ENCODE measurements at places on chromosomes 4 and X. TPM values are rescaled to one million over a fixed set of nuclear protein-coding genes. Genes with fewer than 3 reads are reported as not detected.

DNA sequence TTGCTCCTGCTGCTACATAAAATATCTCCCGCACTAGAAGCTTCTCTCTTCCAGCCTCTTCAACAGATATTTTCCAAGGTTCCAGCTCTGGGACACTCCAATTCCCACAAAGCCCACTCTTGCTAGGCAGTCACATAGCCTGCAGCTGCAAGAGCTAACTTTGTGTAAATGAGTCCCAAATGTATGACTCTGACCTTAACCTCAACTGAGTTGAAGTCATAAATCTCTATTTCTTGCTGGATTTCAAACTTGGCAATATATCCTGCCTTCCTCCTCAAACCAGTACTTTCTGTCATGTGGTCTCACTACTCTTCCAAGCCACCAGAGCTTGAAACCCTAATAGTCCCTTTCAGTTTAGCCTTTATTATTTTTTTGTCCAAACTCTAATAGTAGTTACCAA is 315.4 kb upstream of the GRIA3 start:
- DNase-seq = peak; percentile 66

DNA sequence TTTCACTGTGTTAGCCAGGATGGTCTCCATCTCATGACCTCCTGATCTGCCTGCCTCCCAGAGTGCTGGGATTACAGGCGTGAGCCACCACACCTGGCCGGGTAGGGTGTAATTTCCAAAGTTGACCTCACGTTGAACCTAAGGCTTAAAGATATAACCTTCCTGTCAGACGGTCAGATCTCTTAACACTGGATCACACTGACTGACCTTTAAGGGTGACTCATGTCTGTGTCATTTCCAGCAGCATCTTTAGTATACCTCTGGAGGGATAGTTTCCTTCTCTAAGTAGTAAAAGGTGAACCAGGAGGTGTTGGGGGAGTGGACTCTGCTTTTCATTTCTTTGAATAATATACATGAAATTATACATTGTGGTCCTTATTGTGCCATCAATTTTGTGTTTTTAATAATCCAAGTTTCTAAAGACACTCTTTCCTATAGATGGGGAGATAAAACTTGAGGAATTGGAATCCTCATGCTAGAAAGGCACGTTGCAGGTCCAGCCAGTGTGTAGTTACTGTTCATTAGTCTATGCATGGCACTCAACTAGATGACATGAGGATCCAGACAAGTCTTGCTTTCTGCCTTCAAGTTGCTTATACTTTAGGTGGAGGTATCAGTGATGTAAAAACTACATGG is 45.7 kb downstream of the ARHGAP10 start:
- no peak for DNase-seq

Gene GPR82
- polyA plus RNA-seq = 0.06 TPM

Gene SPON2
- polyA plus RNA-seq = 55.6 TPM

DNA sequence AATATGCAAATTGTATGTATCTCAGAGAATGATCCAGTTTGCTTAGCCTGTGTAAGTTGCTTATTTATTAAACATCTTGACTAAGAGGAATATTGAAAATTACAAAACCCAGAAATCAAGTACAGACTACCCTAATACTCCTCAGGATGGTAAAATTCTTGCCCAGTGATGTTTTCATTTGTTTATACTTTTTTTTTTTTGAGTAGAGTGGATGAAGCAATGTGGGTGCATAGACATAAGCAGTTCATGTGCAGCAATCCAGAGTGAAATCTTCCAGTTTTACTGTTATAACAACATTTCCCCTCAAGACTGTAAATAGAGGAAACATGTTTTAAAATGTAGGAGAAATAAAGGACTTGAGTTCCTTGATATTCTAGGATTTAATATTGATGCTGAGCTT is 4.7 kb downstream of the GLRB start:
- DNase-seq = no peak

- DNase-seq = no peak
Observed at GRCh38 chr4:6731318-6731675, 15.3 kb downstream of the BLOC1S4 start.

DNA sequence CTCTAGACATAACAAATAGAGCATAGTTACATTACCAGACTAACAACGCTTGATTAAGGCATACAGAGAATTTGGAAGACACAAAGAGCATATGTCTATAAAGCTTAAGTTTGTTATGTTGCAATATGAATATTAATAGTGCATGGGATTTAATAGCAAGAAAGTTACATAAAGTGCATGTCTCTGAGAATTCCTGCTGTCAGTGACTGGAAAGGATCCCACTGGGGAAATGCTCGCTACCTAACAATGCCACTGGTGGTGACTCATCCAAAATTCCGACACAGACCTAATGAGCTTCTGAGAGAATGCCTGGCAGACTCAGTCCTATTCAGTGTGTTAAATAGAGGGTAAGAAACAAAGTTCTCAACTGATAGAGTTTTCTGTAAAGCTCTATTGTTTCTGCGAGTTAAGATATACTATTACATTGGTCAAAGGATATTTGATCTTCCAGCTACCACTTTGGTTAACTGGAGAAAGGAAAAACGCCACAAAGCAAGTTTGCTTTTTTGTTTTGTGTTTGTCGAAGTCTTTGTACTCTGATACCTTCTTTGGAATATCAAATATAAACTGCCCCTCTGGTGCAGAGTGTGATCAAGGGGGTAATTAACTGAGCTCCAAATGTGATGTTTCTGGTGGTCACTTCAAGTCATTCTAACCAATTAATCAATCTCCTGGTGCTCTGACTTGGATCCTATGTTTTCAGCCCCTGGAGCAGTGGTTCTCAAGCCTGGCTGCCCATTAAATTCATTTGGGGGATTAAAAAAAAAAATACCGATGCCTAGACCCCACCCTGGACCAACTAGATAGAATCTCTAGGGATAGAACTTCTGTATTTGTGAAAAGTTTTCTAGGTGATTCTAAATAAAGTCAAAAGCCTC is 107.9 kb downstream of the PALLD start:
- no peak for DNase-seq

GRCh38 chr4:184857441-184858121 is 31.8 kb upstream of the ACSL1 start:
- DNase-seq = no peak

DNA sequence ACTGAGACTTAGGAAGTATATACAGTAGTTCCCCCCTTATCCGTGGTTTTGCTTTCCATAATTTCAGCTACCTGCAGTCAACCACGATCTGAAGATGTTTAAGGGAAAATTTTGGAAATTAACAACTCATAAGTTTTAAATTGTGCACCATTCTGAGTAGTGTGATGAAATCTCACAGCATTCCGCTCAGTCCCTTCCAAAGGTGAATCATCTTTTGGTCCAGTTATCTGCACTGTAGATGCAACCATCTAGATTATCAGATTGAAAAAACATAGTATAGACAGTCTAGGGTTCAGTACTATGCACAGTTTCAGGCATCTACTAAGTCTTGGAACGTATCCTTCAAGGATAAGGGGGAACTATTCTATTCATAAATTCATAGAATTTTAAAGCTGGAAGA is 109.0 kb downstream of the ANXA3 start:
- no peak for DNase-seq

- no peak for DNase-seq
Observed at GRCh38 chr4:127534041-127534825, 98.5 kb upstream of the INTU start.

- DNase-seq = peak; percentile 41
Observed at GRCh38 chr4:48963042-48963679, 22.9 kb upstream of the CWH43 start.

- no peak for DNase-seq
Observed at GRCh38 chr4:111800551-111800950, 344.7 kb upstream of the FAM241A start.

Gene TRIM75
- polyA plus RNA-seq = 0.10 TPM

DNA sequence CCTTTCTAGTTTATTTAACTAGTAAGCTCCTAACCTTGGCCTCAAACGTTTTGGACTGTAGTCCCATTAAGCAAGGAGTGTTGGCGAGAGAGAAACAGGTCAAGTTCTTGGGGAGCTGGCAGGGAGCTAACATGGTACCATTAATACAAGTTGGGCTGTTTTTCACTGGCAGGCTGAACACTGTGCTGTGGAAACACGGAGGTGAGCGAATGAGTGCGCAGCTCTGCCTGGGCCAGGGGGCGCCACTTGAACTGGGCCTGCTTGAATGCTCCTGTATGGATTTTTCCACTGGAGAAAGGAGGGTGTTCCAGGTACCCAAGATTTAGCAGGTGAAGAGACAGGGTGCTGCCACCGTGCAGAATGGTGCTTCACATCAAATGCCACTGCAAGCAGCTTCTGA is 7.4 kb upstream of the SMS start:
- no peak for DNase-seq

Gene ANKRD50
- 61.7 TPM for polyA plus RNA-seq

GRCh38 chr4:7427831-7428260 is 6.9 kb downstream of the PSAPL1 start:
- no peak for DNase-seq

- DNase-seq = no peak
Observed at GRCh38 chrX:134622813-134623185, 35.5 kb downstream of the PLAC1 start.

Gene SLIT2
- 8.6 TPM for polyA plus RNA-seq

- no peak for DNase-seq
Observed at GRCh38 chr4:94372991-94373390, 30.4 kb upstream of the HPGDS start.

Gene USP51
- polyA plus RNA-seq = 3.5 TPM

Gene FREM3
- 0.15 TPM for polyA plus RNA-seq

DNA sequence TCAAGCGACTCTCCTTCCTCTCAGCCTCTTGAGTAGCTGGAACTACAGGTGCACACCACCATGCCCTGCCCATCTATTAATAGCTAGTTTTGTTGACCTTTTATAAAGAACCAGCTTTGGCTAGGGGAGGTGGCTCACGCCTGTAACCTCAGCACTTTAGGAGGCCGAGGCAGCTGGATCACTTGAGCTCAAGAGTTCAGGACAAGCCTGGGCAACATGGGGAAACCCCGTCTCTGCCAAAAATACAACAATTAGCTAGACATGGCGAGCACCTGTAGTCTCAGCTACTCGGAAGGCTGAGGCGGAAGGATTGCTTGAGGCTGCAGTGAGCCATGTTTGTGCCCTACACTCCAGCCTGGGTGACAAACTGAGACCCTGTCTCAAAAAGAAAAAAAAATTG is 2.7 kb downstream of the TKTL1 start:
- no peak for DNase-seq

Gene DCLK2
- polyA plus RNA-seq = 6.9 TPM

GRCh38 chr4:11773798-11774197 is 345.1 kb upstream of the HS3ST1 start:
- DNase-seq = no peak

DNA sequence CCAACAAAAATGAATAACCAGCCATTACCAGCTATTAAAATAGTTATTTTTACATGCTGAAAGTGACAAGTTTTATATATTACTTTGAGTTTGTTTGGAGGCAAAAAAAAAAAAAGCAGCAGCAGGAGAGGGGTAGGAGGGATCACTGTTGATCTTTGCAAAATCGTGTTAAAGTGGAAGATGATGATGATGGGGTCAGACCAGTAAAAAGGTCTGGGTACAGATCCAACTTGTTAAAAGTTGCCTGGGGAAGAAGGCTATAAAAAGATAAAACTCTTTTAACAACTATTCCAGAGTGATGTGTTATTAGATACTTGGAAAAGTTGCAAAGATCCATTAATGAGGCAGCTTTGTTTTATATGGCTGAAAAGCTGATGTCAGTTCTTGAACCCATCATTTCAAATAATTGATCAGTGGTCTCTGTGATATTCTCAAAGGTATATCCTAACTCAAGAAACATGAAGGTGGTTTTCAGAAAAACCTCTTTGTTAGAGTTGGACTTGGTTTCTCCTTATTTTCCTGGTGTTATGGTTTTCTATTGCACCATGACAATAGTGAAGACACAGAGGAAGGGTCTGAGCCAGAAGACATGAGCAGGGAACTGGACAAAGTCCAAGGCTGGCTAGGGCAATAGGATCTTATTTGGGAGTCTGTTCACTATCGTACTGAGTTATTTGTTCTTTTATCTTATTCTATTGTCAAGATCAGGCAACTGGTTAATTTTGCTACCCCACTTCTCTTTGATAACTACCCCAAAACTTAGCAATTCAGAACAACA is 44.8 kb downstream of the EDNRA start:
- no peak for DNase-seq

- no peak for DNase-seq
Observed at GRCh38 chr4:8656711-8657380, 64.3 kb downstream of the CPZ start.

Gene NDNF
- 6.7 TPM for polyA plus RNA-seq

DNA sequence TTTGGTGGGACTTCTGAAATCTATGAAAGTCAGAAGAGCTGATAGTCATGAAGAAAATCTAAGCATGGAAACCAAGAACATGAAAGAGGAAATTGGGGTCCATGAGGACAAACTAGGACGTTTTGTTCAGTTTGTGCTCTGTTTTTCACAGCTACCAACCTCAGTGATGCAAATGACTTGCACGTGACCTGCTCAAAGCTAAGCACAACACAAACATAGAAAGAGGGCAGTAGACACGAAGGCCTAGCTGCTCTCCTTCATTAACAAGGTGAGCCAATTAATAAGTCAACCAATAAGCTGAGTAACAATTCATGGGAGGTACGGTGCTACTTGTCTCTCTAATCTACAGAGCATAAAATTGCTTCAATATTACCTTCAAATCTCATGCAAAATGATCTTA is 684.1 kb downstream of the TRAM1L1 start:
- DNase-seq = no peak

Gene THAP9
- polyA plus RNA-seq = 8.2 TPM

Gene HPGDS
- 5.5 TPM for polyA plus RNA-seq

Gene CHRNA9
- polyA plus RNA-seq = 0.10 TPM

DNA sequence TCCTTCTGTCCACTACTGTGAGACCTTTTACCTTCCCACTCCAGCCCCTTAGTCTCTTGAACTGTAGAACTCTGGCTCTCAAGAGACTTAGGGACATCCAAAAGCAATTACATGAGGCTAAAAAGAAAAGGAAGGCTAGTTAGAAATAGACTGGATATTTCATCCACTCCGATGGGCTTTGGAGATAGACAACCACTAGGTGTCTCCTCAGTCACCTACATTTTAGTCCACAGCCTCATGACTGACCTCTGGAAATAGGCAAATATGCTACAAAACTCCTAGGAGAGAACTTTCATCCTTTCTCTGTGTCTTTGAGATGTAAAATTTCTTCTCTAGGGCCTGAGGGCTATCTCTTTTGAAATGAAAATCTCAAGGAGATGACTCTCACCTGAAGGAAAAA is 45.1 kb upstream of the LAMP2 start:
- DNase-seq = no peak

DNA sequence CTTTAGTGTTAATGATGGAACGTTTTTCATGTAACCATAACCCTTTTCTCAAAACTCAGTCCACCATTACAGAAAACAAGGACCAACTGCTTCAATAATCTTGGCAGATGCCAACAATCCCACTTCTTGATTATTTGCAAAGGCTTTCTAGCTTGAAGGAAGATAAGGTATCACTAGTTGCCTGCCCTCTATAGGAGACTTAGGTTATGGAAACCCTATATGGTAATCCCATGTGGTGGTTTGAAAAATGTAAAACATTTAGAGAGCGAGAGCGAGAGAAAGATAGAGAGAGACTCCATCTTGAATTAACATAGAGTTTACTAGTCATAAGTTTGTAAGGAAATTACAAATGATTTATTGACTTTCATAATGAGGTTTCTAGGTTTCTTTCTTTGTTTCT is 1627.5 kb upstream of the TENM3 start:
- DNase-seq = no peak

Measured in forelimb muscle (tissue), 1 donor.